Neural progenitor cell (in vitro differentiated cells): ENCODE measurements at places on chromosomes 1 and 21. TPM values are rescaled to one million over a fixed set of nuclear protein-coding genes. Genes with fewer than 3 reads are reported as not detected.

GRCh38 chr1:185735701-185736064, 1.5 kb downstream of the HMCN1 start:
- no peak for DNase-seq
- no peak overlapping the region for H3K27ac ChIP-seq
- H3K4me3 ChIP-seq, result peak overlapping the region; percentile 72
- peaks cover 11% of the 10 kb centered on the region for H3K4me1 ChIP-seq

DNA sequence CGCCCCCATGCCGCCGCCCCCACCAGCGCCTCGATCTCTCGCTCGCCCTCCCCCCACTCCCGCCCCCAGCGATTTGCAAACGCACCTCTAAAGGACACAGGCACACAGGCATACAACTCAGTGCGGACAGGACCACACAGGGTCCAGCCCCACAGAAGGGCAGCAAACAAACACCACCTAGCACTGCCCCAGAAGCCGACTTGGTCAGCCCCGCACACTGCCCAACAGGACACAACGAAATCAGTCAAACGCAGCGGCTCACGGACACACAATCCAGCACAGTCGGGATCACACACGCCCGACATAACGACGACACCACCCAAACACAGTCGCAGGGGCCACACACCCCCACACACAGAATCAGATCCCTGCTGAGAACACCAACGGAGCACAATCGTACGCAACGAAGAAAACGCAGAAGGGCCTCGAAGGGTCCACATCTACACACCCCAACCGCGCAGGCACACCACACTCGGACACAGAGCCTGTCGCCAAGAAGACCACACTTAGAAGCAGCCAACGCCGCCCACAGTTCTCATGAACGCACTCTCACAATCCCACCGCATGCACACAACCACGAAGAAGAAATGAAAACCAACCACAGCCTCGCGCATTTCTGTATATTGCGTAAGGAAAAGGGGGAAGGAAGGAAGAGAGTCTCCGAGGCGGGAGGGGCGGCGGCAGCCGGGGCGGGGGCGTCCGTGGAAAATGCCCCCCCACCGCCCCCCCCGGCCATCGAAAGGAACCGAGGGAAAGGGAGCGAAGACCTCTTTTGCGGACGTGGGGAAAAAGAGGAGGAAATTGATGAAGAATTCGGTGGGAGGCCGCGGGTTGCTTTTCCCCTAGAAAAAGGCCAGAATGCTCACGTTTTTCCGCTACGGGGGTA, 481 bp downstream of the TAL1 start:
- no peaks in the 10 kb centered on the region for H3K36me3 ChIP-seq
- H3K4me1 ChIP-seq, result peaks cover 39% of the 10 kb centered on the region
- no peak overlapping the region for H3K27ac ChIP-seq
- H3K27me3 ChIP-seq, result peaks cover 100% of the 10 kb centered on the region

DNA sequence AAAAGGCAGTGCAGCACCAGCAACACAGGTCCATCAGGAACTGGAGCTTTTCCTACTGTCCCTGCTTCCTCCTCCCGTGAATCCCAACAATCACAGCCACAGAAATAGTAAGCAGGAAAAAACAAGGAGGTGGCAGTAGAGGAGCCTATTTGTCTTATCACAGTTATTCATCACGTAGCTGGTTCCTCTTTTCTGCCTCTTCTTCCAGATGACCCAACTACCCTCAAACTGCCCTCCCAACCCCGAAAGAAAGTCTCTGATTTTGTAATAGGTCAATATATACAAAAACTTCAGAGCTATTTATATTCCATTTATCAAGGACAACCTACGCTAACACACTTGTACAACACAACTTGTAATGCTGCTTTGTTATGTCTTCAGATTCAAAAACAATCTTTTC, 21.4 kb downstream of the GNB1 start:
- no peak overlapping the region for H3K27ac ChIP-seq
- H3K36me3 ChIP-seq, result peaks cover 3% of the 10 kb centered on the region
- no peaks in the 10 kb centered on the region for H3K27me3 ChIP-seq
- DNase-seq, result no peak

DNA sequence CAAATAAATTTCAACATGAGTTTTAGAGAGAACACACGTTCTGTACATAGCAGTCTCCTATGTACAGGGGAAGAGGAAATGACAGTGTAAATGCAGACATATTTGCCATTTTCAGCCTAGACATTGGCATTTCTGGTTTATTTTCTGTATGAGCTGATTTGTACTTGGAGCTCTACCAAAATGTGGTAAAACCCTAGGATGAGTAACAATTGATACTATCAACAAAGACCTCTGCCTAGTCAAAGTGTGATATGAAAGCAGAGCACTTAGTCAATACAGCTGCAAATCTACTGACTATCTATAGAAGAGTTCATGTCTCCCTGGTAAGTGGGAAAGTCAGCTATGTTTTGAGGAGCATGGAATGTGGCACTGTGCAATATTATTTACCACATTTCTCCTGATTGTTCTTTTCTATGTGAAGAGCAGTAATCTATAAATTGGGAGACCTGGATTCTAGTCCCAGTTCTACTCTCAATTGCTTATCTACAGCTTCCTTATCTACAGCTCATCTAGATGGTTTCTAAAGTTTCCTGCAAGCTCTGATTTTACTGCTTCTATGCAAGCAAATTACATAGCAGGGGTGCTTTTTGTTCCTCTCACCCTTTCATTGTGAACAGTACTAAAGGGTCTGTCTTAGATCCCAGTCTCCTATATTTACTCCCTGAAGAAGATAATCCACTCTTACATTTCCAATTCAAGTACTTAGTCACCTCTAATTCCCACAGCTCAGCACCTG, 334.2 kb downstream of the NTNG1 start:
- H3K27ac ChIP-seq, result no peak overlapping the region
- DNase-seq, result peak; percentile 24

DNA sequence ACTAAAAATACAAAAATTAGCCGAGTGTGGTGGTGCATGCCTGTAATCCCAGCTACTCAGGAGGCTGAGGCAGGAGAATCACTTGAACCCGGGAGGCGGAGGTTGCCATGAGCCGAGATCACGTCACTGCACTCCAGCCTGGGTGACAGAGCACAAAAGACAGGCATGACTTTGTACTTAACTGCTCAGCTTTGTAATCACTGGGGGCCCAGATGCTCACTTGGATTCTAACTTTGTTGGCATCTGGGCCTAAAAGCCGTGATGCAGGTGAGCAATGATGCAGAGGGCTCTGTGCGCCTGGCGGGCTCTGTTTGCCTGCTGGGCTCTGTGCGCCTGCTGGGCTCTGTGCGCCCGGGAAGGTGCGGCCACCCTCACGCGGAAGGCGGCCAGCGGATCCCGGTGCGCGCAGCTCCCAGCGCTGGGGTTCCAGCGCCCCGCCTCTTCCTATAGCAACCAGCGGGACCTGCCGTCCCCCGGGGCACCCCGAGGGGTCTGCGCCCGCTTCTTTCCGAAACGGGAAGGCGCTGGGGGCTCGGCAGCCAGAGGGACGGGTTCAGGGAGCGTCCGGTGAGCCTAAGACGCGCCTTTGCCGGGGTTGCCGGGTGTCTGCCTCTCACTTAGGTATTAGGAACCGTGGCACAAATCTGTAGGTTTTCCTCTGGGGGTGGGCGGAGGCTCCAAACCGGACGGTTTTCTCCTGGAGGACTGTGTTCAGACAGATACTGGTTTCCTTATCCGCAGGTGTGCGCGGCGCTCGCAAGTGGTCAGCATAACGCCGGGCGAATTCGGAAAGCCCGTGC, 31.7 kb downstream of the PRMT2 start:
- H3K4me1 ChIP-seq, result peaks cover 4% of the 10 kb centered on the region
- peaks cover 24% of the 10 kb centered on the region for H3K27me3 ChIP-seq
- no peaks in the 10 kb centered on the region for H3K36me3 ChIP-seq
- H3K27ac ChIP-seq, result no peak overlapping the region

DNA sequence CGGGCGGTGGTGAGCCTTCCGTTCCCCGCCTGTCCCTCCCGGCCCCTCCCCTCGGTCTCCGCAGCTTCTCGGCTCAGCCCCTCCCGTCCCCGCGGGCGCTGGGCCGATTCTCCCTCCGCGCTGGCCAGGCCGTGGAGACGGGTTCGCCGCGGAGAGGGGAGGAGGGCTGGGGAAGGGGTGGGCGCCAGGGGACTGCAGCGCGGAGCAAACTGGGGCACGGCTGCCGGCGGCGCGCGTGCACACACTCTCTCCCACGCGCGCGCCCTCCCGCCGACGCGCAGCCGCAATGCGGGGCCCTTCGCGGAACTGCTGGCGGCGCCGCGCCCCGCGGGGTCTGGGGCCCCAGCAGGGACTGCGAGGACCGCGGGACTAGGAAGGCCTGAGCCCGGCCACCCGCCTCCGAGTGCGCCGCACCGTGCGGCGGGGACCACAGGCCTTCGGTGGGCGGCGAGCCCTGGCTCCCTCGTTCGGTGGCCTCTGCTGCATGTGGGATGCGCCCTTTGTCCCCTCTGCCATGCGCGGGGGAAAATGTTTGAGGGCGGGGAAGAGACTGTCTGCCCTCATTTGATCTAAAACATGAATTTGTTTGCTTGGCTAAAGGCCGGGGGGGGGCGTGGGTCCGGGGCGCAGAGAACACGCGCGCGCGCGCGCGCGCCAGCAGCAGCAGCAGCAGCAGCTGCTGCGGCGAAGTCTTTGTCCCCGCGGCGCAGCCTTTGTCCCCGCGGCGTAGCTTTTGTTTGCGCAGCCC, 90.7 kb upstream of the VAMP3 start:
- peak overlapping the region; percentile 67 for H3K4me3 ChIP-seq
- H3K27me3 ChIP-seq, result peaks cover 27% of the 10 kb centered on the region
- peak; percentile 81 for DNase-seq

- DNase-seq, result peak; percentile 49
- H3K4me3 ChIP-seq, result no peak overlapping the region
- H3K27ac ChIP-seq, result no peak overlapping the region
- H3K4me1 ChIP-seq, result peaks cover 10% of the 10 kb centered on the region
- H3K27me3 ChIP-seq, result no peaks in the 10 kb centered on the region
Observed at GRCh38 chr1:154430903-154431302, 25.8 kb downstream of the IL6R start.

AIDA gene
- total RNA-seq, result 52.1 and 75.2 TPM in 2 replicates

MAPKAPK2 gene
- total RNA-seq, result 24.7 and 38.7 TPM in 2 replicates

- no peaks in the 10 kb centered on the region for H3K36me3 ChIP-seq
- no peak overlapping the region for H3K4me3 ChIP-seq
- H3K4me1 ChIP-seq, result peaks cover 9% of the 10 kb centered on the region
- DNase-seq, result no peak
- no peak overlapping the region for H3K27ac ChIP-seq
- H3K27me3 ChIP-seq, result no peaks in the 10 kb centered on the region
Observed at GRCh38 chr1:212293579-212293978, 8.4 kb downstream of the PPP2R5A start.

DNA sequence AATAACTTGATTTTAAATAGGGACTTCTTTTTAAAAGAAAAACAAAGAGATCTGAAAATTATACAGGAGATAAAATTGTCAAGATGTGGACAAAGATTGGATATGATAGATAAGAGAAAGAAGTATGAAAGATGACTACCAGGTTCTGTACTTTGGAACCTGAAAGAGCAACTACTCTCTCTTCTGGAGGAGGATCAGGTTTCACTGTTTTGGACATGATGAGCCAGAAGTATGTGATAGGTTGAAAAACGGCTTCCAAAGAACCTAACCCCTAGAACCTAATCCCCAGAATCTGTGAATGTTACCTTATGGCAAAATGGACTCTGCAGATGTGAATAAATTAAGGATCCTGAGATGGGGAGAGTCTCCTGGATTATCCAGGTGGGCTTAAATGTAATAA, 26.2 kb downstream of the RSBN1 start:
- no peaks in the 10 kb centered on the region for H3K27me3 ChIP-seq
- no peak for DNase-seq
- H3K4me1 ChIP-seq, result peaks cover 14% of the 10 kb centered on the region
- H3K27ac ChIP-seq, result no peak overlapping the region

DNA sequence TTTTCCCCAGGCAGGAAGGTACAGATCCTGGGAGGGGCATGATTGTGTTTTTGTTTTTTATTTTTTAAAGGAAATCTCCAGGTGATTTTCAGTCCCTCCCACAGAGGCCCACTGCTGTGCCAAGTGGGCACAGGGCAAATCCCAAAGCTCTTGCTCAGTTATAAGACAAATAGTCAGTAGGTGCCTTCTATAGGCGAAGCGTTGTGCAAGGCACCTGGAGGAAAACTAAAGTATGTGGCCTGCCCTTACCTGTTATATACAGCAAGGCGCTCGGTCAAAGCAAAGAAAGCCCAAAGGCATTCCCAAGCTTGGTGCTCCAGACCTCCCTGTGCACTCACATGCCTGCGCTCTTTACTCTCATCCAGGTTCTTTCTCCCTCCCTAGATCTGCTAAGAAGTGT, 81.0 kb downstream of the KCNJ15 start:
- no peak overlapping the region for H3K27ac ChIP-seq
- DNase-seq, result no peak
- H3K36me3 ChIP-seq, result no peaks in the 10 kb centered on the region

DNA sequence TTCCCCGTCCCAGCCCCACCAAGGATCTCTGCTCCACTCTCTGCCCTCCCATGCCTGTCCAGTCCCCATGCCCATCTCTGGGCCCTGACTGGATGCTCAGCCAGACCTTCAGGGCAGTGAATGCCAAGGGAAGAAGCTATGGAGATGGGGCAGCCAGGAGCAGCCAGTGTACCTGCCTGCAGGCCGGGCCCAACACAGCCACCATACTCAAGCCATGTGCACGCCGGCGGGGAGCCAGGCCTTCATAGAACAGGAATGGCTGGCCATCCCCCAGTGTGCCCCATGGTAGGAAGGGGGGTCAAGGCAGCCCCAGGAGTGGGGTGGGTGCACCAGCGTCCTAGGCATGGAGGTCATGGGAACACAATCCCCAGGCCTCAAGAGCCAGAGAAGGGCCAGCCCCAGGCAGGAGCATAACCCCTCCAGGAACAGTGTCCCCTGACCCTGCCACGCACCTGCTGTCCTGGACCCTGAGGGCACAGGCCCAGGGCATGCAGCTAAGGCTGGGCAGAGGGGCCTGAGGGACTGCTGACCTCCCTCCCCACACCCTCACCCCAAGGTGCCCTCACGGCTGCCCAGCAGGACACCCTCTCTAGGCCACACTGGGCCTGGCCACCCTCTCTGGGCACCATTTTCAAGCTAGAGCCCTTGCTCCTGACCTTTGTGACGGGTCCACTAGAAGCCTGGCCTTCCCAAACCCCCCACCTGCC, 20.3 kb upstream of the ARF1 start:
- peaks cover 4% of the 10 kb centered on the region for H3K4me1 ChIP-seq
- no peak overlapping the region for H3K27ac ChIP-seq
- no peak for DNase-seq
- H3K27me3 ChIP-seq, result peaks cover 92% of the 10 kb centered on the region

DNA sequence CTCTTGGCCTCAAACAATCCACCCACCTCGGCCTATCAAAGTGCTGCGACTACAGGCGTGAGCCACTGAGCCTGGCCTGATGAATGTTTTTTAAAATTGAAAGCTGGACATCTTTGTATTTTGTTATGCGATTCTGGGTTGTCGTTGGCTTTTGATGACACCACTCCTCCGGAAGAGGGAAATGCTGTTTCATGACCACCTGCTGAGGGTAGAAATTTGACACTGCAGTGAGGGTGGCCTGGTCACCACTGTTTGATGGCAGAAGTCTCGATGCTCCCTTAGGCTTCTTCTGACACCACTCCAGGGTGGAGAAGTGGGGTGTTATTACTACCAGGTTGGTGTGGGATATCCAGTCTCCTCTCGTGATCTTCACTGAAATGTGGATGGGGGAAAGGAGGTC, 357.2 kb downstream of the RGS7 start:
- H3K27ac ChIP-seq, result no peak overlapping the region
- H3K4me1 ChIP-seq, result no peaks in the 10 kb centered on the region
- H3K27me3 ChIP-seq, result no peaks in the 10 kb centered on the region
- no peak for DNase-seq
- no peak overlapping the region for H3K4me3 ChIP-seq
- no peaks in the 10 kb centered on the region for H3K36me3 ChIP-seq

- no peaks in the 10 kb centered on the region for H3K27me3 ChIP-seq
- H3K27ac ChIP-seq, result no peak overlapping the region
- DNase-seq, result no peak
- H3K4me1 ChIP-seq, result peaks cover 7% of the 10 kb centered on the region
Observed at GRCh38 chr1:30798389-30799232, 41.0 kb upstream of the LAPTM5 start.

C1QB gene
- total RNA-seq, result not detected in 2 replicates

S100A5 gene
- not detected in 2 replicates for total RNA-seq
